RPMI7951 (cell line): ENCODE measurements at places on chromosomes 16 and 17. TPM values are rescaled to one million over a fixed set of nuclear protein-coding genes. Genes with fewer than 3 reads are reported as not detected.

The CRHR1 gene
- not detected in 2 replicates for total RNA-seq

The GPR139 gene
- not detected in 2 replicates for total RNA-seq

The TERB1 gene
- not detected in 2 replicates for total RNA-seq

The RPL38 gene
- 642 and 1,240 TPM in 2 replicates for total RNA-seq

The RUNDC3A gene
- 0.12 TPM in 1 of 2 replicates, not detected in the other for total RNA-seq

The CD300E gene
- total RNA-seq: not detected in 2 replicates

The NUDT7 gene
- 8.8 and 13.8 TPM in 2 replicates for total RNA-seq

The KCNJ2 gene
- total RNA-seq: under 0.01 and 0.24 TPM in 2 replicates
